Stomach (tissue), 19 donors: ENCODE measurements at places on chromosomes 2 and 18. TPM values are rescaled to one million over a fixed set of nuclear protein-coding genes. Genes with fewer than 3 reads are reported as not detected.

RAB17 gene
- 16.3 TPM for total RNA-seq

MYCN gene
- 5.8 TPM for total RNA-seq

DARS1 gene
- total RNA-seq, result 244 TPM

SLC38A11 gene
- not detected for total RNA-seq

NEU2 gene
- not detected for total RNA-seq

SCYGR4 gene
- not detected for total RNA-seq

RSAD2 gene
- 0.45 TPM for total RNA-seq

GEN1 gene
- total RNA-seq, result 24.2 TPM

SERPINB12 gene
- not detected for total RNA-seq

POTEJ gene
- total RNA-seq, result not detected

CDH19 gene
- total RNA-seq, result 52.5 TPM

- DNase-seq, result no peak
- no peak overlapping the region for H3K4me3 ChIP-seq
- H3K27me3 ChIP-seq, result no peaks in the 10 kb centered on the region
Observed at GRCh38 chr2:73172963-73173362, 29.4 kb upstream of the NOTO start.

- no peaks in the 10 kb centered on the region for H3K27me3 ChIP-seq
- no peak overlapping the region for H3K4me3 ChIP-seq
- H3K27ac ChIP-seq, result no peak overlapping the region
- H3K36me3 ChIP-seq, result no peaks in the 10 kb centered on the region
- no peak for DNase-seq
Observed at GRCh38 chr18:35158728-35159450, 81.9 kb upstream of the ZNF397 start.

GRCh38 chr2:226600184-226600583 lies 199.4 kb downstream of the IRS1 start:
- no peaks in the 10 kb centered on the region for H3K36me3 ChIP-seq
- H3K27me3 ChIP-seq, result no peaks in the 10 kb centered on the region
- no peak overlapping the region for H3K4me3 ChIP-seq
- no peaks in the 10 kb centered on the region for H3K4me1 ChIP-seq

DNA sequence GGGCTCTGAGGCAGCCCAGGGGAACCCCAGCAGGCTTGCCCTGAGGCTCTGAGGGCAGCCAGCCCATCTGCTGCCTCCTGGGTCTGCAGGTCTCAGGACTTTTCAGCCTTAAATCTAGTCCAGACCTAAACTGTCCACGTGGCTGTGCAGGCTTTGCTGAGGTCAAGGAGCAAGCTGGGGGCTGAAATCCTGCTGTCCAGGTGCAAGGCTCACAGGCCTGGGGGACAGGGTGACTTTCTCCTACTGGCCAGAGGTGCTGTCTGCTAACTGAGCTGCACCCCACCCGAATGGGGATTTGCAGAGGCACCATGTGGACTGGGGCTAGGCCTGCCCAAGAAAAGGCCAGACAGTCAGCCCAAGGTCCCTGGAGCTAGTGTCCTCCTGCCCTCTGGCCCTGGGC lies 32.1 kb downstream of the SDC1 start:
- no peak overlapping the region for H3K27ac ChIP-seq
- H3K4me3 ChIP-seq, result no peak overlapping the region
- no peak for DNase-seq
- no peaks in the 10 kb centered on the region for H3K27me3 ChIP-seq
- H3K4me1 ChIP-seq, result peaks cover 43% of the 10 kb centered on the region

DNA sequence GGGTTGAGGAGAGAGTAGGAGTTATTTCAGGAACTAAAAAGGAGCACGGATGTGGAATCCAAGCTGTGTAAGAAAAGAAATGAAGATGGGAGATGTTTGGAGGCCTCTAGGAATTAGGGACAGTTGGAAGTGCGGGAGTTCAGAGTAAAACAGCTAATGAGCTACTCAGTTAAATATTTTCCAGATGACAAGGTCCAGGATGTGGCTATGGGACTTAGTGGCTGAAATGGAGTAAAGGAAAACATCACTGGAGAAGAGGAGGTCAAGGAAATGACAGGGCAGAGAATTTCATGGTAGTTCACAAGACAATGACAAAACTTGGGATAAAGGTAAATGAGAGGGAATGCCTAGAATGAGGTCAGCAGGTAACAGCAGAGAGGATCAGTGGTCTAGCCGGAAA lies 13.0 kb downstream of the GPR155 start:
- no peaks in the 10 kb centered on the region for H3K4me1 ChIP-seq
- no peak overlapping the region for H3K4me3 ChIP-seq
- no peaks in the 10 kb centered on the region for H3K36me3 ChIP-seq
- H3K27ac ChIP-seq, result no peak overlapping the region
- no peak for DNase-seq

- DNase-seq, result no peak
- H3K27me3 ChIP-seq, result no peaks in the 10 kb centered on the region
- no peak overlapping the region for H3K4me3 ChIP-seq
- H3K4me1 ChIP-seq, result no peaks in the 10 kb centered on the region
Observed at GRCh38 chr2:181250691-181251090, 206.5 kb upstream of the ITGA4 start.

DNA sequence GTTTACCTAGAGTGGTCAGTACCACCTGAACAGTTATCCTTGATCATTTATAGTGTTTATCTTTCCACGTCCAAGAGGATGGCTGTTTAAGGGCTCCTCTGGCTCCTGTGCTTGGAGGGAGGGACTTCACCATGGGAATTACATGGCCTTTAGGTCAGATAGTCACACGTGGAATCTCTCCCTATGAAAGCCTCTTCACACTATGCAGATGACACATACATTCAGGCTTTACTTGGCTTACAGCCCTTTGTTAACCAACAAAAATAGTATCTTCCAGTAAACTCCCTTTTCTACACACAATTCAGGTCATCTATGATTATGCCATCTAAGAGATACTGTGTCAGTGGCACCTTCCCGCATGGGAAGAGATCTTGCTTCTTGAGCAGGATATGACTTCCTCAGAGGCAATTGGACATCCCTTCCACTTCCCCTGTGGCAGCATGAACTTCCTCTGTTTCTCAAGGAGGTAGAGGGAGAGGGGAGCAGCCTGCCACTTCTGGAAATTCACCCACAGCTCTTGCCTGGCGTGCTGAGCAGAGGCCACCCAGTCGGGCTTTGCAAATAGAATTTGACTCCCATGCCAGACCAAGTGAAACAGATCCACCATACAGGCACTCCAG lies 53.5 kb downstream of the COLEC12 start:
- no peak overlapping the region for H3K4me3 ChIP-seq
- H3K27ac ChIP-seq, result peak overlapping the region; percentile 14
- peaks cover 14% of the 10 kb centered on the region for H3K4me1 ChIP-seq
- H3K27me3 ChIP-seq, result no peaks in the 10 kb centered on the region
- H3K36me3 ChIP-seq, result no peaks in the 10 kb centered on the region

- no peak overlapping the region for H3K27ac ChIP-seq
- H3K4me3 ChIP-seq, result no peak overlapping the region
- no peaks in the 10 kb centered on the region for H3K36me3 ChIP-seq
- H3K4me1 ChIP-seq, result no peaks in the 10 kb centered on the region
- H3K27me3 ChIP-seq, result no peaks in the 10 kb centered on the region
Observed at GRCh38 chr18:57014772-57015413, 132.0 kb upstream of the BOD1L2 start.

- no peaks in the 10 kb centered on the region for H3K4me1 ChIP-seq
- no peak for DNase-seq
- H3K27ac ChIP-seq, result no peak overlapping the region
- no peak overlapping the region for H3K4me3 ChIP-seq
- H3K36me3 ChIP-seq, result no peaks in the 10 kb centered on the region
Observed at GRCh38 chr2:154240921-154241379, 369.2 kb downstream of the GALNT13 start.

DNA sequence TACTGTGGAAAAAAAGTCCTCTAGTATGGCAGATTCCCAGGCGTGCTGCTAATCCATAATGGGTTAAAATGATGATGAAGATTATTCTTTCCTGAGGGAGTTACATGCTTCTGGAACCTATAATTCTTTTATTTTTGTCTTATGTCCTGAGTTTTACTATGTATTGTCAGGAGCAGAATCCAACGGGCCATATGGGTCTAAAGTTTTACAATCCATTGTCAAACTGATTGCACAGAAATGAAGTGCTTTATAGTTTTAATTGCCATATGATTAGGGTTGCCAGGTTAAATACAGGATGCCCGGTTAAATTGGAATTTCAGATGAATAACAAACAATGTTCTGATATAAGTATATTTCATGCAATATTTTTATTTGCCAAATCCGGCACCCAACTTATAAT lies 100.9 kb upstream of the MAP3K20 start:
- H3K4me3 ChIP-seq, result no peak overlapping the region
- H3K27ac ChIP-seq, result no peak overlapping the region
- H3K27me3 ChIP-seq, result no peaks in the 10 kb centered on the region
- no peak for DNase-seq

- H3K4me3 ChIP-seq, result no peak overlapping the region
- DNase-seq, result no peak
- H3K27ac ChIP-seq, result no peak overlapping the region
- H3K4me1 ChIP-seq, result no peaks in the 10 kb centered on the region
- no peaks in the 10 kb centered on the region for H3K36me3 ChIP-seq
- H3K27me3 ChIP-seq, result no peaks in the 10 kb centered on the region
Observed at GRCh38 chr2:96747061-96747617, 7.3 kb upstream of the LMAN2L start.

- DNase-seq, result no peak
- H3K27ac ChIP-seq, result no peak overlapping the region
- H3K36me3 ChIP-seq, result no peaks in the 10 kb centered on the region
- peaks cover 4% of the 10 kb centered on the region for H3K4me1 ChIP-seq
- no peaks in the 10 kb centered on the region for H3K27me3 ChIP-seq
Observed at GRCh38 chr2:66875941-66876462, 441.1 kb downstream of the MEIS1 start.

GRCh38 chr2:134161170-134161547 lies 92.7 kb upstream of the MGAT5 start:
- no peak overlapping the region for H3K27ac ChIP-seq
- DNase-seq, result peak; percentile 71
- H3K36me3 ChIP-seq, result no peaks in the 10 kb centered on the region
- peaks cover 33% of the 10 kb centered on the region for H3K4me1 ChIP-seq

DNA sequence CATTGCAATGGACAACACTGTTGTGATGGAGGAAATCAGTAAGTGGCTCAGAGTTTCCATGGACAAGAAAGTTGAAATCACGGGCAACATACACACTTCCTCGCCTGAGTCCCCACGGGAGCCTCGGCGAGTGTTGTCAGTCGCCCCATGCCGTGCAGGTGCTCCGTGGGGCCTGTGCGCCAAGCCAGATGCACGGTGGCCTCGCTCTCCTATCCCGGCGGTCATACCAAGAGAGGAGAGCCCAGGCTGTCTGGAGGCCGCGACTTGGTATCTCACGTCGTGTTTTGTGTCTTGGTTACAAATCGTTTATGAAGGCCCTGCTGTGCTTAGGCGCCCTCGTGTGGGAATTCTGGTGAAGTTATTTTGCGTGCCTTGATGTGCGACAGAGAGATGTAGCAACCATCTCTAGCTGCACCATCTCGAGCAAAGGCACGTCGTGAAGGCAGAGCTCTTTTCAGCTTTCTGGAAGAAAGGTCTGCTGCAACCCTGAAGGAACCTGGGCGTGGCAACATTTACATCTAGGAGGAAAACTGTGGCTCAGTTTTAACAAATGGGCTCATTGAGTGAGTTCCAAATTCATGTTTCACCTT lies 21.8 kb downstream of the ATG4B start:
- no peaks in the 10 kb centered on the region for H3K27me3 ChIP-seq
- H3K27ac ChIP-seq, result no peak overlapping the region
- peaks cover 85% of the 10 kb centered on the region for H3K36me3 ChIP-seq
- H3K4me1 ChIP-seq, result no peaks in the 10 kb centered on the region

- no peaks in the 10 kb centered on the region for H3K36me3 ChIP-seq
- peaks cover 24% of the 10 kb centered on the region for H3K4me1 ChIP-seq
- no peaks in the 10 kb centered on the region for H3K27me3 ChIP-seq
- DNase-seq, result no peak
- H3K27ac ChIP-seq, result peak overlapping the region; percentile 41
Observed at GRCh38 chr2:587087-587960, 89.9 kb downstream of the TMEM18 start.

GRCh38 chr18:79046522-79046921 lies 22.7 kb upstream of the ATP9B start:
- no peaks in the 10 kb centered on the region for H3K36me3 ChIP-seq
- no peaks in the 10 kb centered on the region for H3K4me1 ChIP-seq
- H3K27me3 ChIP-seq, result peaks cover 33% of the 10 kb centered on the region
- no peak for DNase-seq
